ENCODE measurements at places on chromosomes 1 and 21.

DNA sequence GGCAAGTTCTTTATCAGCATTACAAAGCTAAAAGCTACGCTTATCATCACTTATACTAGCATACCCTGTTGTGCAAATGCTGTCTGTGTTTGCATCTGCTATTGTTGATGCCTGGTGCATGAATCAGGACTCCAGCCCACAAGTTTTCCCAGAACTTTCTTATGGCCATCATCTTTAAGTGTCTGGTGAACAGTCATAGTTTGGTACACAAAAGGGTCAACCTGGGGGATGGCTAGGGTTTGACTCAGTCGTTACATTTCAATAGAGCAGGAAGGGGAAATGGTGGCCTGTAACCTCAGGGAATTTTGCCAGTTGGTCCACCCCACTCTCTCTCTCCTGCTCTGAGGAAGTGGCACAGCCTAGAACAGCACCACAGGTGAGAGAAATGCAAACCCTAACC is 35.4 kb downstream of the SELL start:
- no peak for DNase-seq

DNA sequence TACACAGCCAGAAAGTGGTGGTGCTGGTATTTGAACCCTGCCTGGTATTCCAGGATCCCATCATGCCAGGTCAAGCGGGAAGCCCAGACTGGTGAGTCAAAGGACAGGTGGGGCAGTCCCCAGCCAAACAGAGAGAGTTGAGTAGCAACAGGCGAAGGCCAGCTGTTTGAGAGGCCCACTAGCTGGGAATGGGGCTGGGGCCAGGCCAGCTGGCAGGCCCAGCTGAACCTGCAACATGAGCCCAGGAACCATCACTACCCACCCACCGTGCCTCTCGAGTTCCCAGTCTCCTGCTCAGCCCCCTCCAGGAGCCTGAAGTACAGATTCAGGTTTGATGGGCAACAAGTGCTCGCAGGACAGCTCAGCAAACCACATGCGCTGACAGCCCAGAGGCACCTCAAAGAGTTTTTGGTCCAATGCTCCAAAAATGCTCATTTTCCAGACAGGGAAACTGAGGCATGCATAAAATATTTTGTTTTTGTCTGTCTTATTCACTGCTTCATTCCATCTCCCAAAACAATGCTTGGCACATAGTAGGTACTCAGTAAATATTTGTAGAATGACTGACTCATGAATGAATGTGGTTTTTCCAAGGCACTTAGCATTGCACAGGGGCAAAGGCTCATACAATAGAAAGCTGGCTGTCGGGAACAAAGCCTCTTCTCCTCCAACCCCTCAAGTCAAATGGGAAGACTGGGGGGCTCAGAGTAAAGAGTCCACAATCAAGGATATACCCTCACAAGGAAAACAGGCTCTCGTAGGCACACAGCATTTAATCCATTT is 42.5 kb upstream of the CLIC4 start:
- no peak for DNase-seq

- DNase-seq = no peak
These were observed 230.2 kb downstream of the PAPPA2 start for GRCh38 chr1:176692988-176693696.

GRCh38 chr1:147586414-147586813 is 45.1 kb downstream of the BCL9 start:
- DNase-seq = no peak

DNA sequence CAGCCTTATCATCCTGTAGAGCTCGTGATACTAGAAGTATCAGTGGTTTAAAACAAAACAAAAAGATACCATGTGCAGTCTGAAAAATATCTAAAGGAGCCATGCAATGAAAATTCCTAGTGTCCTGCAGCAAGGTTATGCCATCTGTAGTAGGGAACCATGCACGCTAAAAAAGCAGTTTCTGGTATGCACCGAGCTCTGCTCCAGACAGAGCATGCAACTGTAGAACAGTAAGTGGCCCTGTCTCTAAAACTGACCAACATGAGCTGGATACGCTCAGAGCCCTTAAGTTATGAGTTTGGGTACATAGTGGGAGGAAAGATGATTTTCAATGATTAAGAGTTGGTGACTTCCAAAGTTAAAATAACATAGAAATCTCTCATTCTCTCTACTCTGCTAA is 159.3 kb upstream of the ADAMTS5 start:
- no peak for DNase-seq

DNA sequence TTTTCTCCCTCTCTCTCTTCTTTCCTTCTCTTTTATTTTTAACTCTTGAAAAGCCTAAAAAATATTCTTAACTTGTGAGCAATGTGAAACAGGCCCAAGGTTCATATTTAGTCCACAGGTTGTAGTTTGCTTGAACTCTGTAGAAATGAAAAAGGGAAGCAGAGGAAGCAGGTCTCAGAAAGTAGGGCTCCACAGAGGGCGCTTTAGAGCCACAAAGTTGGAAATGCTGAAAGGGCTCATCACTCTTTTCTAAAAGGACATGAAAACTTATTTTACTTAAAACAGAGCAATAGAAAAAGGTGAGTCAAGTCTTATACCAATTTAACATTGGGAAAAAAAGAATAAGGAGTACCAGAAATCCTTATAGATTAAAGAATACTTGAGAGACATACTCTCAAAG is 247.0 kb downstream of the USP25 start:
- DNase-seq = no peak

- DNase-seq = no peak
These were observed 82.3 kb upstream of the ZC3H12A start for GRCh38 chr1:37392051-37392450.

GRCh38 chr1:7218210-7218832 is 433.1 kb downstream of the CAMTA1 start:
- no peak for DNase-seq

- no peak for DNase-seq
These were observed 752 bp downstream of the RGS18 start for GRCh38 chr1:192159014-192159413.

DNA sequence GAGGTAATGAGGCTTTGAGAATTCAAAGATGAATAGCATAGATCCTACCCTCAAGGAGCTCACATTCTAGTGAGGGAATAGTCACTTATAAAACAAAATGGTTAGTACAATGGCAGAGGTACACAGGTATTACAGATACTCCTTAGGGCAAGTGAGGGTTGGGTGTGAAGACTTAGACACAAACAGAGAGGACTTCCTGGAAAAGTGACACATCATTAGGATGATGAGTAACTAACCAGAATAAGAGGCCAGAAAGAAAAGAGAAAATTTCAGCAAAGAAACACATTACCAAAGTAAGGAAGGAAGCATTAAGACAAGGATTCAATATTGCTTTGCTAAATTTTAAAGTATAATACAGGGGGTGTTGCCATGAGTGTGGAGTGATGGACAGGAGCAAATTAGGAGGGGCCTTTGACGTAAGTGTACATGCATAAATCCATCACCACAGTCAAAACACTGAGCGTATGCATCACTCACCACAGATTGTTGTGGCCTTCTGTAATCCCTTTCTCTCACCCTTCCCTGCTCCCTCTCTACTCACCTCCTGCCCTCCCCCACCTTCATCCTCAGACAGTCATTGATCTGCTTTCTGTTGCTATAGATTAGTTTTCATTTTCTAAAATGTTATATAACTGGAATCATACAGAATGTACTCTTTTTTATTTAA is 7.9 kb downstream of the CD53 start:
- no peak for DNase-seq

DNA sequence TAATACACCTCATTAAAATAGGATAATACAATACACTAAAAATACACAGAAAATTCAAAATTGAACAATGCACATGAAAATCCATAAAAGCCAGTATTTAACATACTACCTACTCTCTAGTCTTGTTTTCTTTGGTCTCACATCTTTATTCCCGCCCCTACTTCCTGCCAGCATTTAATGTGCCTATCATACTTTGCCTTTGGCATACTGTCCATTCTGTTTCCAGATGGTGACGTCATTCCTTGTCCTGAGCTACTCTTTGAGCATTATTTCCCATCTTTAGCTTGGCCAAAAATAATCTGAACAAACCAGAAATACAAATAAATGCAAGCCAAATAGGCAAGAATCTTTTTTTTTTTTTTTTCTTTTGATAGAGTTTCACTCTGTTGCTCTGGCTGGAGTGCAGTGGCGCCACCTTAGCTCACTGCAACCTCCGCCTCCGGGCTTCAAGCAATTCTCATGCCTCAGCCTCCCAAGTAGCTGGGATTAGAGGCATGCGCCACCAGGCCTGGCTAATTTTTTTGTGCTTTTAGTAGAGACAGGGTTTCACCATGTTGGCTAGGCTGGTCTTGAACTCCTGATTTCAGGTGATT is 4.4 kb downstream of the HFM1 start:
- no peak for DNase-seq

- peak; percentile 61 for DNase-seq
These were observed 19.4 kb downstream of the RHBG start for GRCh38 chr1:156388174-156389137.

DNA sequence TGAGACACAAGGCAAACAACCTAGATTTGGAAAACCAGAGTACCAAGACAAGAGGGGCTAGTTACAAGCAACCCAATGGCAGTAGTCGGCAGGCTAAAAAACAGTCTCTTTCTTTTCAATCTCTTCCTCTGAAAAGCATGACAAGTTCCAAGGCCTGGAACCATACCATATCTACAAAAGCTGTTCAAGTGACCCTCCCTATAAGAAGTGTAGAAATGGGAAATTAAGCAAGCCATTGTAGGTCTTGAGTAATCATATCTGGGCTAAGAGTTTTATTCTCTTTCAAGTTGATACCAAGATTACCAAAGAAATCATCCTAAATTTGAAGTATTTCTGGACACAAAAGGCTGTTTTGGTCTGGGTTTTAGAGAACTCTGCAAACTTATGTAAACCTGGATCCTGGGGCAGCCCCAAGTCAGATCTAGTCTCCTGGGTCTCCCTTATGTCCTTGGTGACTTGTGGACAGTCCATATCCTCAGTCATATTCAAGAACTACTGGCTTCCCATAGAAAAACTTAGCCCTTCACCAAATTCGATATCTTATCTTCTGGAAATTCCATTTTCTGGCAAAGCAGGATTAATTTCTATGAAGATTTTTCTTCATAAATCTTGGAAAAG is 24.7 kb downstream of the FMO3 start:
- DNase-seq = no peak

DNA sequence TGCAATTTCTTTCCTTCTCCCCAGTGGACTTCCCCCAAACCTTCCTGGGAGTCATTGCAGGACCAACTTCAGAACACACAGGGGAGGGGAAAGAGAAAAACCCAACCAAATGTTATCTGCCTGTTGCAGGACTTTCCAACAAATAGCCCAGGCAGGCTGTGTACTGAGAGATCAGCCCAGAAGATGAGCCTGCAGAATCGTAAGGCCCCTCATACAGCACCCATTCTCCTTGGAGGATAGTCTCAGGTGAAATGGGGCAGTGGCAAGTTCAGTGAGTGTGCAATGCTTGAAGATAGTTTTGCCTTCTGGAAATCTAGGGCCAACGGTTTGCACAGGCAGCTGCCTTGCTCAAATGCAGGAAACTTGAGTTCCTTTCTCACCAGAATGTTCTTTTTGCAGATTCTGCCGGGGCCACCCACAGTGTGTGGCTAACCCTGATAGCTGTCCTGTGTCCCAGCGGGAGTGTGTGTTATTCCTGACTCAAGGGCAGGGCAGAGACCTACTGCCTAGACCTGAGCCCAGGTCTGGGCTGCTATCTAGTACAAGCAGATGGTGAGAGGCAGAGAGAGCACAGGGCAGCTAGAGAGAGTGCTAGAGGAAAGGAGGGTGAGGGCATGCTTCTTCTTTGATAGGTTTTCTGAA is 48.8 kb downstream of the GADD45A start:
- no peak for DNase-seq

GRCh38 chr1:29664711-29665110 is 428.4 kb downstream of the PTPRU start:
- no peak for DNase-seq

DNA sequence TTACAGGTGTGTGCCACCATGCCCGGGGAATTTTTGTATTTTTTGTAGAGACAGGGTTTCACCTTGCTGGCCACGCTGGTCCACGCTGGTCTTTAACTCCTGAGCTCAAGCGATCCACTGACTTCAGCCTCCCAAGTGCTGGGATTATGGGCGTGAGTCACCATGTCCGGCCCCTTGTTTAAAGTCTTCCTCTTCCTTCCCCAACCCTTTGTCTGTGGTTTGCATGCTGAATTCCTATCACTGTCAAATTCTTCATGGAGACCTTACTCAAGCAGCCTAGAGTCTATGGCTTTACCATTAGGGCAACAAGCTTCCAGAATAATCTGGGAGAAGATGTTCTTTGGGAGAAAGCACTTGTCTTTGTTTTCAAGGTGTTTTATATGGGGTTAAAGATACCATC is 34.7 kb downstream of the B3GALT5 start:
- no peak for DNase-seq

DNA sequence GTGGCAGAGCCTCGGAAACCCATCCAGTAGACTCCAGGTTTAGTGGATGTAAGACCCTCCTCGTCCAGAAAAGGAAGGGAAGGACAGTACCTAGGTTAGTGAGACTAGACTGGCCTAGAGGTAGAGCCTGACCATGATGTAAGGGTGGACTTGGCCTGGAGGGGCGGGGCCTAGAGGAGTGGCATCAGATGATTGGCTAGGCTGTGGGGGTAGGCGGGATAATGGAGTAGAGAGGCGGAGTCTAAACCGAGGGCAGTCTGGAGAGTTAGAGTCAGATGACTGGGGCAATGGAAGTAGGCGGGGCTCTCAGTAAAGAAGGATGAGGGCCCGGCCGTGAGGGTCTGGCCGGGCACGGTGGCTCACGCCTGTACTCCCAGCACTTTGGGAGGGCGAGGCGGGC is 70.1 kb downstream of the EPHB2 start:
- no peak for DNase-seq

DNA sequence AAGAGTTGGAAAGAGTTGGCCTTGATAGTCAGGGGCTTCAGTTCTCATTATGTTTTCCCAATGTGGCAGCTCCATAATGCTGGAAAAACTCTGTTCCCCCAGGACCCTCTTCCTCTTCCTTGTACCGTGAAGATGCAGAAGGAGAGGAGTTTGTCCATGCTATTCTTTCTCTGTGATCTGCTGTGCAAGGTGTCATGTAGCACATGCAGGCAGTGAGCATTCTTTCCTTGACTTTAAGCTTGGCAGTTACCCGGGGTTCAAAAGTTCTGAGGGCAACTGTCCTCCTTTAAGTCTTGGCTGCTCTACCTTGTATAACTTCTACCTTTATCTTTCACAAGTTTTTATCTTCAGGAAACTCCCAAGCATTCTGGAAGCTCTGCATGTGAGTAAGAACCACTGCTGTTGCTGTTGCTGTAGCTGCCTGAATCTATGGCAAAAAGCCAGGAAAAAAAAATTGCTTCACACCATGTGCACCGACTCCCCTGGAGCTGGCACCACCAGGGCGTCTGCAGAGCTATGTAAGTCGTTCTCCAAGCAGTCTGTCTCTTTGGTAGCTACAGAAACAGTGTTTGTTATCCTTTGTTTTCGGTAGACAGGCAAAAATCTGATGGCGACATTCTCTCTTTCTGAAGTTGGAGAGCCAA is 42.7 kb upstream of the SLC16A1 start:
- DNase-seq = no peak

GRCh38 chr21:33256019-33256418 is 10.1 kb upstream of the IL10RB start:
- DNase-seq = no peak

DNA sequence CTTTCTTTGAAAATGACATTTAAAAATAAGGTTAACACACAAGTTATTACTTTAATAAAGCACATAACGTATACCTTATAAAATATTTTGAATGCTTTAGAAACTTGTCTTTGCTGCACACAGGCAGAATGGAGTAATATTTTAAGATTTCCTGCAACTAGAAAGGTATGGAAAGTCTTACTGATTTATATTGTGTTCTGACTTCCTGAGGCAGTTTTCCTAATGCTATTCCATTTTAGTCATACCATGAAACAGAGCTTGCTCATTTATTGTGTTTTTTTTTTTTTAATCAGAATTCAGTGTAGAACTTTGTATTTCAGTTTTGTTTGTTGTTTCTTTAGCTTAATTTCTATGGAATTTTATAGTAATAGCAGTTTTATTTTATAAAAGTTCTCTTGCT is 60.9 kb upstream of the S1PR1 start:
- DNase-seq = no peak
